Urothelium cell line (cell line): ENCODE measurements at places on chromosomes 12 and 14.

DNA sequence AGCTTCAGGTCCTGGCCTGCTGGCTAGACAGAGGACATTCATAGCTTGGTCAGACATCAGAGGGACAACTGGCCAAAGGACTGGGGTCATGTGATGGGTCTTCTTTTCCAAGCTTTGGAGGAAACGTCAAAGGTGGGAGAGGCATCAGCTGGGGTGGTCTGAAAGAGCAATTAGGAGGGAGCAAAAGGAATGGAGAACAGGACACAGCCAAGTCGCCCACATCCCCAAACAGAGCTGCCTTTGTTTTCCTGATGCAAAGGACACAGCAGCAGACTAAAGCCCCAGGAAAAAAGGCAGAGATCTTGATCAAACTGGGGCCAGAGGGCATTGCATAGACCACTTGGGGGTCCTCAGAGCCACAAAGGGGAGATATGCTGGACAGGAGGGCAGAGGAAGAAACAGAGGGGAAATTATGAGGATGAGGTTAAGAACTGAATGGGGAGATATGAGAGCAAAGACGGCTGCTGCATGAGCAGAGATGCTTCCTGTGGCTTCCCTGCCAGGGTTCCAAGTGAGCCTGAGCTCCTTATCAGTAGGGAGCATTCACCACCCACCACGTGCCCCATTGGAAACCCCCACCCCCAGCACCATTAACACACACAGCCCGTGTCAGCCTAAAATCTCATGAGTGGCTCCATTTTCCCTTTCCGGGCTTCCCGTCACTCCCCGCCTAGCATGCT is 62.4 kb downstream of the ANO2 start:
- no peak for DNase-seq

DNA sequence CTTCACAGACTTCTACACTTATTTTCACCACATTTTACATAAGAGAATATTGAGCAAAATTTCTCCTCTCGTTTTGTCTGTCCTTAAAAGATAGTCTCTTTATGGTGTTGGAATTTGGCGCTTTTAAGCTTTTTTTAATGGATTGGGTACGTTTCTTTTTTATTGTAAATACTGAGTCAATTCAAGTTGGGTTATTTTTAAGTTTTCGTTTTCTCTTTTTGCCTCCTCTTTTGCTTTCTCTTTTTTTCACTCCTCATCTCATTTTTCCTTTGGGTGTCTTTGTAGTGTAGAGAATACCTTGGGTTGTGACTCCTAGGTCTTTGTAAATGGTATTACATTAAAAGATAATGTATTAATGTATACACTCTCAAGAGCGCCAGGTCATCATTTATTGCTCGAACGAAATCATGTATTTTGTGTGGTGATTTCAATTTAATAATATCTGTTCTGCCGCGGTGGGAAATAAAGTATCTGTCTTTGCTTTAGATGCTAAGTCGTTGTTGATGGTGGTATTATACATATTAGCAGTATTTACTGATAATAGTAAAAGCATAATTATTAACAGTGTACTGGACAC is 845 bp downstream of the TMX1 start:
- no peak for DNase-seq

GRCh38 chr12:101204602-101205304 is 5.3 kb downstream of the SLC5A8 start:
- DNase-seq = no peak

DNA sequence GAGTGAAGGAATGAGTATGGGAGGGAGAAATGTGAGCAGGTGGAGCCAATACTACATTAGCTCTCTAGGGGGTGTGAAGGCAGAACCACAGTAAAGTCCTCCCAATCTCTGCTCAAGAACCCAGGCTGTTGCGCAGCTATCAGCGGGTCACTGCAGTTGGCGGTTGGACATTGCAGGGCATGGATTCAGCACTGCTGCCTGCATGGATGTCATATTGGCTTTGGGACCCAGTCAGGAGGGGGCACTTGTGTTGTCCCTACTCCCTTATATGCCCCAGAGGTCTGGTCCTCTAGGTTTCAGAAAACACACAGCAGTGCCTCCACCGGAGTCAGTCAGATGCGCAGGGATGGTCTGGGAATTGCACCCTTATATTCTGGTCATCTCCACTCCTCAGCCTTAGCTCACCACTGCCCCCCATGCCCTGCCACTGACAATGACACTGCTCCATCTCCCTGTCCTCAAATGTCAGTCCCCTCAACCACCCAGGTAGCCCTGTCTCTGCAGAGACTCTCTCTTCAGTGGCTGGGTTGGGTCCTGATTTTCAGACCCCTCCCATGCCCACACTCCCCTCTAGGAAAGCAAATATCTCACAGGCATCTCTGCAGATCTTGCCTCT is 9.6 kb downstream of the ZDHHC22 start:
- DNase-seq = no peak

GRCh38 chr14:104001003-104001402 is 58.7 kb upstream of the RD3L start:
- no peak for DNase-seq

DNA sequence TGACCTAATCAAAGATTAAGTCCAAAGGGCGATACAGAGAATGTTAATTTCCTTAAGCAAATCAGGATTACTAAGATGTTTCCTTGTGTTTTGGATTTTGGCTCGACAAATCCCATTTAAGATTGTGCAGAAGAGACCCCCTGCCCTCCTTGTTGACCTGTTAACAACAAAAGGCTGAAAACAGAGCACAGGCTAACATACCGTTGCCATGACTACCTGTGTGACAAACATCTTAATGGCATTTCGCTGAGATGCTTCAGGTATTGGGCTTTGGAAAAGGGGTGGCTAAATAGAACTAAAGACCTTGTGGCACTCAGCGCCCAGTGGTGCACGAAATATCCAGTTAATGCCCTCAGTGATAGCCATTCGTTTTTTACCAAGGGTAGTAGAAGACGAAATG is 1532.3 kb upstream of the TMEM132C start:
- no peak for DNase-seq

DNA sequence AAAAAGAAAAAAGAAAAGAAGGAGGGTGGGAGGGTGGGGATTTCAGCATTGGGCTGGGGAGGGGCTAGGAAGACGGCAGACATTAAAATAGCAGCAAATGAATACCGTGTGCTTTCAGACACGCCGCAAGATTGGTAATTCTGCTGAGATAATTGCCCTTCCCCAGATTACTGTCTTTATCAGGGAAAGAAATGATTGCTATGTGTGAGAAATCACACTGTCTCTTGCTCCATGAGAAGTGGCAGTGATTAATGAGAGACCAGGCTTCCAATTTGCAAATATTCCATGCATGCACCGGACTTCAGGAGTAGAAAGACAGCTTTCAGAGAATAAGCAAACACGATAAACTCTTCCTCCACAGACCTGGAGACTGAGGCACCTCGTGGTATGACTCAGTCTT is 7.6 kb upstream of the KCNA5 start:
- no peak for DNase-seq

GRCh38 chr14:56840221-56840620 is 29.9 kb upstream of the OTX2 start:
- no peak for DNase-seq

- DNase-seq = no peak
Measured at GRCh38 chr14:71336489-71337192, 429.4 kb downstream of the PCNX1 start.

GRCh38 chr12:65755596-65755978 is 68.7 kb upstream of the HMGA2 start:
- no peak for DNase-seq

GRCh38 chr12:92408072-92408900 is 262.6 kb upstream of the BTG1 start:
- DNase-seq = peak; percentile 4

- DNase-seq = no peak
Measured at GRCh38 chr12:3224530-3224903, 147.3 kb downstream of the TSPAN9 start.

DNA sequence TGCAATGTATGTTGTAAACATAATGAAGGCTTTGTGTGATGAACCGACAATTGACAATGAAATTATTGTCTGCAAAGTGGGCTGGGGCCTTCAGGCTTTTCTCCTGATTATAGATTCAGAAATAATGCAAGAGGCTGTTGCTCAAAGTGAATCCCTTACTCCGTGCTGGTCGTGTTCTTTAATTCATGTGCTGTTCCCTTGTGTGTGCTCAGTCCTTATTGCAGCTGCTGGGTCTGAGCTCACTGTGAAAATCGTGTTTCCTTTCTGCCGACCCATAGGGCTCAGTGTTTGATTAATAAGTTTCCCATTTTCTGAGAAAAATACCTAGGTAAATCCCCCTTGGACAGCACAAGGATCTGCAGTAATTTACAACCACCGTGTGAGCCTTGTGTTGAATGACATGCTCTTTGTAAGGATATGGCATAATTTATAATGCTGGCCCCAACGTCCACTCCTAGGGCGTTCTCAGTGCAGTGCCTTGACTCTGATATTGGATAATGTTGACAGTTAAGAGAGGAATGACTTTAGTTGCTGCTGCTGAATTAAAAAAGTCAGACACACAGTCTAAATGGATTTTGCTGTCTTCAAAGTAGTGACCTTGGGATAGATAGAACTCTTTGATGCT is 81.6 kb downstream of the RGS6 start:
- no peak for DNase-seq

DNA sequence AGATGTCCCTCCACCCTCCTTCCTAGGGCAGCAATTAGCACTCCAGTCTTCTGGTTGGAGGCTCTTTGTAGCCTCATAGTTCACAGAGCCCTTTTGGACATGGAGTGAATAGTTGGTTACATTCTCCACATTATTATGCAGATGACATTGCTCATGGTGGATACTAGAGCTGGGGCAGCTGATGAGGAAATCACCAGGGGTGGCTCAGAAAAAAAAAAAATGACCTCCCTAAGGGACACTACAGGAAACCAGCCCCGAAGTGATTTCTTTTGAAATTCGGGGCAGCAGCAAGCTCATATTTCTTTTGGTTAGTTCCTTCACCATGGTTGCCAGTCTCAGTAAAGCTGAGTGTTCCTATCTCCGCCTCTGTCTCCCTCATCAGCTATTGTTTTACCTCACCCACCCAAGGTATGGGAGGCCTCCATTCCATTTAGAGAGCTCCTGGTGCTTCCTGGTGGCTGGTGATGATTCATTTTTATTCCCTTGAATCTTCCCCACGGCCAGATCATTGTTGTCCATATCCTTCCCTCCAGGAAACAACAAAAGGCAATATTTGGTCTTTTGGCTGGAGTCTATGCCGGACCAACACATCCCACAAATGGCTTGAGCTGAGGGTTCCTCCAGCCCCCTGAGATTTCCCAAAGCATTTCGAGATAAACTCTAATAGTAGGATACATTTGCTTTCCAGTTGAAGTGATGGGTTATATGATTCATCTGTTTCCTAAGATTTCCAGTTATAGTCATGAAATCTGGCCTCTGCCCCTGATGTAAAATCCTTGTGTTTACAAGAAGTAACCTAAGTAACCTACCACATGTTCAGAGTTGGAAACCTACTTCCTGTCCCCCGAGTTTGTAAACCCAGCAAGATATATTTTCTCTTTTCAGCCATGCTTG is 56.2 kb upstream of the NID2 start:
- DNase-seq = no peak

DNA sequence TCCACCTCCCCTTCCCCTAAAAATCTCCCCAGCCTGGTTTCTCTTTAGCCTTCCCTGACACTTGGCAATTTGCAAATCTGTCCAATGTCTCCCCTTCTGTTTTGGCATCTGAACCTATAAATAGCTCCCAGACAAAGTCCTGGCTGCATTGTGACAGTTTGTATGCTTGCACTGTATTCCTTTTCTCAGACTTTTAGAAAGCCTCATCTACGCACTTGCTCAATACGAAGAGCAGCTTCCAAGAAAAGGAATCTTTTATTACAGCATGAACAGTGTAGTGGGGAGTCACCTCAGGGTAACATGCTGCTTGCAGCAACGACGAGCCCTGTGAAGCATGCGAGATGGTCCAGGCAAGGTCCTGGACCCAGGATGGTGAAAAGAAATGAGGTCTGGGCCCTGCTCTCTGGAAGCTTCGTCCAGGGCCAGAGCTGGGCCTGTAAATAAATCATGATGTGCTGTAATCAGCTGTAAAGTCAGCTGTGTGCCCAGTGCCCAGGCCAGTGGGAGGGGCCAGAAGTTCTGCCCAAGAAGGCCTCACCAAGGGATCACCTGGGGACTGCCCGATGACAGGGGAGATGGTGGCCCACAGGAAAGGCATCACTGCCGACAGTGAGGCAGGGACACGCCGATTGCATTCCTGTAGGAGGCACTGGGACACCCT is 88.3 kb downstream of the RIN3 start:
- DNase-seq = no peak

DNA sequence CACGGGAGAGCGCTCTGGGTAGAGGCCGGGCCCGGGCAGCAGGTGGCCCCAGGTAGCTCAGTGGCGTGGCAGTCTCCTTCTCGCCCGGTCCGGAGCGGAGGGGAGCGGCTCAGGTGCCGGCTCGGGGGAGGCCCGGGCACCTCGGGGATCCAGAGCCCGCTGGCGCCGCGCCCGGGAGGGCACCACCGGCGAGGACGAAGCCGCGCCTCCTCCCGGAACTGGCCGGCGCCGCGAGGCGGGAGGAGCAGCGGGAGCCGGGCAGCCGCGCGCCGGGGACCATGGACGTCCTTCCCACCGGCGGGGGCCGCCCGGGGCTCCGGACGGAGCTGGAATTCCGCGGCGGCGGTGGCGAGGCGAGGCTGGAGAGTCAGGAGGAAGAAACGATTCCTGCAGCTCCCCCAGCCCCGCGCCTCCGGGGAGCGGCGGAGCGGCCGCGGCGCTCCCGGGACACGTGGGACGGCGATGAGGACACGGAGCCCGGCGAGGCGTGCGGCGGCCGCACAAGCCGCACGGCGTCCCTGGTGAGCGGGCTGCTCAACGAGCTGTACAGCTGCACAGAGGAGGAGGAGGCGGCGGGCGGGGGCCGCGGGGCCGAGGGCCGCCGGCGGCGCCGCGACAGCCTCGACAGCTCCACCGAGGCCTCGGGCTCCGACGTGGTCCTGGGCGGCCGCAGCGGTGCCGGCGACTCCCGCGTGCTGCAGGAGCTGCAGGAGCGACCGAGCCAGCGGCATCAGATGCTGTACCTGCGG is 21.5 kb upstream of the GNS start:
- DNase-seq = peak; percentile 38

GRCh38 chr12:47590771-47591360 is 115.0 kb downstream of the RPAP3 start:
- DNase-seq = no peak

DNA sequence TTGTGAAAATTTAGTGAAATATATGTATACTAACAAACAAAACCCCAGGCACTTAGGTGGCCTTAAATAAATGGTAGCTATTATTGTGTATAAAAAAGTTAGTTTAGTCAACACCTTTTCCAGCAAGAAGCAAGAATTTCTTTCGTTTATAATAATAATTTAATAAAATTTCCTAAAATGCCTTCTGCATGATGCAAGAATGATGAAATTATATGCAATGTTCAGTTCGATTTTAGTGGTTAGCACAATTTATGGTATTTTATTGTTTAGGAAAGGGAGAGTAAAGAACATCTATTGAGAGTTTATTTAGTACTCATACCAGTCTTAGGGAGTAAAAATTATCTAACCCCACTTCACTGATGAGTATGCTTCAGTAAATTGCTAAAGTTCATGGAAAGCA is 290.8 kb downstream of the APAF1 start:
- no peak for DNase-seq
